ENCODE measurements at places on chromosomes 4 and X.

DNA sequence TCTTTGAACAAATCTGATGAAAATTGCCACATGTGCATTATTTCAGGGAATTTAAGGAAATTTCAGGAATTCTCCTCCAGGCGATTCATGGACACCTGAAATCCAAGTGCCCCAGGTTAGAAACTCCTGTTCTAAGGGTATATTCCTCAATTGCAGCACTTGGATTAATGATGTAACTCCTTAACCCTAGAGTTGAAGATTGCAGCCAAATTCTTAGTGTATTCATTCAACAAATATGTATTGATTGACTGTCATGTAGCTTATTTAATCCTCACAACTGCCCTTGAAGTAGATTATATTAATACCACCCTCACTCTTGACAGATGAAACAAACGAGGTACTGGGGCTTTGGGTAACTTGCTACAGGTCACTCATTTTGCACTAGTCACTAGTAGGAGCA is 11.3 kb downstream of the CETN2 start:
- no peak for DNase-seq

DNA sequence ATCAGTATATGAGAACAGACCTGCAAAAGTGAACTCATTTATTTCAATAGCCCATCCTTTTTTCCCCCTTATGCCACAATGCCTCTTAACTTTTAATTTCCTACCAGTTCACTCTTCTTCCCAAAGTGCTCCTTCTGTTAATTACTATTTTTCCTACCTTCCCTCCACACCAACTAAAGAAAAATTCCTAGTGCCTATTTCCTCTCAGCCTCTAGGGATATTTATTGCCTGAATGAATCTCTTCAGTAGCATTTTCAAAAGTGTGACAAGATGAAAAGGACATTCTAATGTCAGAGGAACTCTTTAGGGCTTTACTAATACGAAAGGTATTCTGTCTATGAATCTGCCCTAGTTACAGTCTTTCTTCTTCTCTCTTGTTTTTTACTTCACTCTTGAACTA is 181.1 kb upstream of the SPRY1 start:
- DNase-seq = no peak

DNA sequence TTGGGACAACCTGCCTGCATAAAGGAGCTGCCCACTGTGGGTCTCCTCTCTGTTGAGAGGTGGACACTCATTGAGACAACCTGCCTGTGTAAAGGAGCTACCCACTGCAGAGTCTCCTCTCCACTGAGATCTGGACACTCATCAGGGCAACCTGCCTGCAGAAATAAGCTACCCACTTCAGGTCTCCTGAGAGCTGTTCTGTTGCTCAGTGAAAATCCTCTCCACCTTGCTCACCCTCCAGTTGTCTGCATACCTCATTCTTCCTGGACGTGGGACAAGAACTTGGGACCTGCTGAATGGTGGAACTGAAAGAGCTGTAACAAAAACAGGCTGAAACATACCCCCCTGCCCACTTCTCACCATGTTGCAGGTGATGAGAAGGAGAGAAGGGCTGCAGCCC is 59.9 kb upstream of the CDKN2AIP start:
- DNase-seq = no peak

- no peak for DNase-seq
These were observed 208.2 kb downstream of the PARM1 start for GRCh38 chr4:75141162-75141561.

- no peak for DNase-seq
These were observed 10.9 kb upstream of the RHOXF2 start for GRCh38 chrX:120147537-120147936.

DNA sequence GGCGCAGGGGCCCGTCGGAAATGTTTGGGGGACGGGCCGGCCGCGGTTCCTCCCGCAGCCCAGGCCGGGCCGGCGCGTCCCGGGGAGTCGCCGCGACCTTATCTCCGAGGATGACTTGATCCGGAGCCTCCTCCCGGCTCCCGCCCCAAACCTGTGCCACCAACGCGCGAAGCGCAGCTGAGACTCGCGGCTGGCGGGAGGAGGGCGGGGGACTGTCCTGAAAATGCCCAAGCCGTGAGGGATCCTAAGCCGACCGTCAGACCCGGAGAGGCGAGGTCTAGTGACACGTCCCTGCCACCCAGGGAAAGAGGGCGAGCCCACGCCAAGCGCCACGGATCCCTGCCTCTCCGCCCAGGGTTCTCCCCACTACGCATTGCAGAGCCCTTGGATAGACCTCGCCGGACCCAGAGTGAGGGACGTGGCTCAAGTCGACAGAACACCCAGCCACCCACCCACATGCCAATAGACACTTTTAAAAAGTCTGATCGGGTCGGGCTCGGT is 26.9 kb downstream of the UTP14A start:
- DNase-seq = no peak
